ENCODE measurements at places on chromosomes 1 and 21.

- DNase-seq, result no peak
These were observed 42.9 kb upstream of the RCAN3 start for GRCh38 chr1:24459551-24460266.

GRCh38 chr1:163090321-163090945 is 21.3 kb downstream of the RGS4 start:
- DNase-seq, result no peak

DNA sequence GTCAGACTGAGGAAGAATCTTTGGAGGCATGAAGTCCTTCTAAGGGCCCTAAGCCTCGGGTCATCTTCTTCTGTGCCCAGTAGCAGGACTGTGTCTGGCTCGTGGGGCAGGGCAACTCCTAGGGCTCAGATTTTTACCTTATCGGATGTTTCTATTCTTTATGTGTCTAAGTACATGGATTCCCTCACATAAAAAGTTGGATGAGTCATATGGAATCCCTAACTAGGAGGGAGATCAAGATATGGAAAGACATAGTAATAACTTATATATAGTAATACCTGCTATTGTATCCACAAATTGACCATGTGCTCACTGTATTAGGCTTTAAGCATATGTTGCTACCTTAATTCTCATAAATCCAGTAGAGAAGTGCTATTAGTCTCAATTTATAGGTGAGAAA is 364.5 kb upstream of the CAMK1G start:
- DNase-seq, result no peak

DNA sequence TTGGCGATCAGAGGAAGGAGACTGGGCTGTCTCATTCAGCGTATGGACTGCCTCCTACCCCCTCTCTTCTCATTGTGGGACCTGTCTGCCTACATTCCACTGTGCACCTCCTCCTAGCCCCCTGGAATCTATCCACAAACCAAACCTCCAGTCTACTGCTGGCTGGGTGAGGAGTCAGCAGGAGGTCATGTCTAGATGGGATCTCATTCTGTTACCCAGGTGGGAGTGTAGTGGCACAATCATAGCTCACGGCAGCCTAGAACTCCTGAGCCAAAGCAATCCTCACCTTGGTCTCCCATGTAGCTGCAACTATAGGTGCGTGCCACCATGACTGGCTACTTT is 18.0 kb upstream of the TTC22 start:
- no peak for DNase-seq

DNA sequence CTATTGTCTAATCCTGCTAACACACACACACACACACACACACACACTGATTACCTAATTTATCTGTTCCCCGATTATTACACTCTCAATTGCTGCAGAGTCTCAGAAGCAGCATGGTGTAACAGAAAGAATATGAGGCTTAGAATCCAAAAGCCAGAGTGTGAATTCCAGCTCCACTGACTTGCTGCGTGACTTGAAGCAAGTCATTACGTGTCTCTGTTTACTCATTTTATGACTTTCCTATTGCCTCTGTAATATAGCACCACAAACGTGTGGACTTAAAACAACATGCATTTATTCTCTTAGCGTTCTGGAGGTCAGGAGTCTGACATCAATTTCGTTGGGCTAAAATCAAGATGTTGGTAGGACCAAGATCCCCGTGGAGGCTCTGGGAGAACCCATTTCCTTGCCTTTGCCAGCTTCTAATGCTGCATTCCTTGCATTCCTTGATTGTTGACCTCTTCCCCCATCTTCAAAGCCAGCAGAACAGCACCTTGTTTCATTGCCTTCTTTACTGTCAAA is 55.9 kb upstream of the ATP5PO start:
- DNase-seq, result no peak

DNA sequence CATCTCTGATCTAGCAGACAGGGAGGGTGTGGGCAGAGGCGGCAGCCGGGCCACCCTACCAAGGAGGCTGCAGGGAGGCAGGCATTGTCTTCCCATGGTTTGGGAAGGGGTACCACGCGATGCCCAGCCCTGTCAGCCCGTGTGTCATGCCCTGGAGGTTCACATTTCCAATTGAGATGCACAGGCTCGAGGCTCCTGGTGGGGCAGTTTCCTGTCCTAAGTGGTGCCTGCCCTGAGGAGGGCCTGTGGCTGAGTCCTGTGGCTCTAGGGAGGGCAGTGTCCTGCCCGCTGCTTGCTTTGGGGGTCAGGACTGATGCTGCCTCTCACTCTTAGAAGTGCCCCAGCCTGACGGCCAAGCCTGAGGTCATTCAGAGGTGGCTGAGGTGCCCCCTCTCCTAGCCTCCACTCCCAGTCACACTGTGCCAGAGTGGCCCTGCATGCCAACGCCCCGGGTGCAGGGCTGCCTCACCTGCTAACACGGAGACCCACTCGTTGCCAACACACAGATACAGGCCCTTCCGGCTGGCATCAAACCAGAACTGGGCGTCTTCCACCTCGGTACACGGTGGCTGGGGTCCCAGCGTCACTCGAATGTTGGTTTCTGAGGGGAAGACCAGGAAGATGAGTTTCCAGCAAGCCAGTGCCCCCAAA is 11.9 kb downstream of the KRTAP10-1 start:
- DNase-seq, result no peak

DNA sequence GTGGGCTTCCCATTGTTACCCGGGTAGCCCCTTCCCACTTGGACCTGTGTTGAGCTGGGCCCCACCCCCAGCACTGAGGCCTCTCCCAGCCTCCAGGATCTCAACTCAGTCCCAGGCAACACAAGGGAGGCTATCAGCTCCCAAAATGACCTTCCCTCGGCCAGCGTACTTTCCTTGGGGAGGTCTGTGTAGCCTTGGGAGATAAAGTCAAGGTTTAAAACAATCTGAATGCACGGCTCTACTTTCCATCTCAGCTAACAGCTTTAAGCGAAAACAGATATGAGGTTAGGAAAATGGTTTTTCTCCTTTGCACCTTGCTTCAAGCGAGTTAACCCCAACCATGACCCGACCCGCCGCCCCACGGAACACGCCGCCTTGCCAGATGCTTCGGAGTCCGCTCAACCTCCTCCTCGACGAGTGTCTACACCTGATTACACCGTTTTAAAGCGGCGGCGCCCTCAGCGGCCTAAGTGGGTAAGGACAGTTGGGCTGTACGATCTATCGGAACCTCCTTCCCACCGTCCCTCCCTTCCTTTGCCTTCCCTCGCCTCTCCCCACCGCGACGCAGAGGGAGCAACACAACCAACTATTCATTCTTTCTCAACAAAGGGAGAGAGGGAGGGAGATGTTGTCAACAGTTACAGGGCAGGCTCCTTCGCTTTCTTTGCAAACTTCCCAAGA is 1.1 kb downstream of the BCAR3 start:
- DNase-seq, result peak; percentile 42

DNA sequence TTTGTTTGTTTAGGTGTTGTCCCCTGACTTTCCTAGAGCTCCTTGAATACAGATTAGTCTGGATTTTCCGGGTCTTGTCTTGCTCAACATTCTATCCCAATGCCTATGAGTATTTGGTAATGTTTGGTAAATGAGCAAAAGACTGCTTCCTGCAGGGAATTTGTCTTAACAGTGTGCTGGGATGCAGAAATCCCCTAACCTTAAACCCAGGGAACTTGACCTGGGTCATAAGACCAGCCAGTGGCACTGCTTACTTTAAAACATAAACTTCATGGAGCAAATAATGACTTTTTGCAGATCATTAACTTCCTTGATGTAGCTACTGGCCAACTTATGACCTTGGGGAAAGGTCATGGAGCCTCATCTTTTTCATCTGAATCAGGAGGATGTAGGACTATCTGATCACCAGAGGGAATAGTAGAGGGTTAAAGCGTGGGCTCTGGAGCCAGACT is 27.2 kb downstream of the TCEANC2 start:
- DNase-seq, result no peak

GRCh38 chr1:31373056-31373896 is at the start of gene FABP3:
Gene FABP3, minus strand, starts transcription at chr1:31373076. Its CDS starts 62 bp downstream, at chr1:31373014.
- DNase-seq, result peak; percentile 33

DNA sequence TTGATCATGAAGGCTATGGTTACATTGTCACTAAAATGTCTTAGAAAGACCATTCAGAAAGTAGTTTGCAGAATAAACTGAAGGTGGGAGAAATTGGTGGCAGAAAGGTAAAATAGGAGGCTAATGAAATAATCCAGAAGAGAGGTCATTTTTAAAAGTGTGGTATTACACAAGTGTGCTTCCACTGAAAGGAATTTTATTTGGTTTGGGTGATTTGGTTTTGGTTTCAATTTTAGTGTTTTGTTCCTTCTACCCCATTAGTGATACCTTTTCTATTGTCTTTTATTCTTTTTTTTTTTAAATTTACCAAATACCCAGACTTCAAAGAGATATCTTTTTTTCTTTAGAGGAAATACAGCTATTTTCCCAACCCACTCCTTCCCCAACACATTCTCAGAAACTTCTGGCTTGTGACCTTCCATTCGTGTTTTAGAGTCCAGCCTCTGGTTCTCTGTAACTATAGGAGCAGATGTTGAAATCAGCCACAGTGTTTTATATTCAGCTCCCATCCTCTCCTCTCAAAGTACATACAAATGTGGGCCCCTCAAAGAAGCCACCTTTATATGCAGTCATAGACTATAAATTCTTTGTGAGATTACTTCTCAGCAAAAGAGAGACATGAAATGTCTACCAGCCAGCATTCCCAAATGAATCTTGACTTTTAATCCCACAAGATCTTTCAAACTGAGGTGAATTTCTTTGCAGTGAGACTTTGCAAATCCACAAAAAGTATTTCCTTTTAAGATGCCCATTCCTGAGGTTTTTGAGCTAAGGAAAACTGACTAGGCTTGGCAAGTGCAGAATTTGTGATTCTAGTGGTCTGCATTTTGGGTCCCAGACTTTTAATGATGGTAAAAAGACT is 42.0 kb upstream of the PALMD start:
- no peak for DNase-seq

DNA sequence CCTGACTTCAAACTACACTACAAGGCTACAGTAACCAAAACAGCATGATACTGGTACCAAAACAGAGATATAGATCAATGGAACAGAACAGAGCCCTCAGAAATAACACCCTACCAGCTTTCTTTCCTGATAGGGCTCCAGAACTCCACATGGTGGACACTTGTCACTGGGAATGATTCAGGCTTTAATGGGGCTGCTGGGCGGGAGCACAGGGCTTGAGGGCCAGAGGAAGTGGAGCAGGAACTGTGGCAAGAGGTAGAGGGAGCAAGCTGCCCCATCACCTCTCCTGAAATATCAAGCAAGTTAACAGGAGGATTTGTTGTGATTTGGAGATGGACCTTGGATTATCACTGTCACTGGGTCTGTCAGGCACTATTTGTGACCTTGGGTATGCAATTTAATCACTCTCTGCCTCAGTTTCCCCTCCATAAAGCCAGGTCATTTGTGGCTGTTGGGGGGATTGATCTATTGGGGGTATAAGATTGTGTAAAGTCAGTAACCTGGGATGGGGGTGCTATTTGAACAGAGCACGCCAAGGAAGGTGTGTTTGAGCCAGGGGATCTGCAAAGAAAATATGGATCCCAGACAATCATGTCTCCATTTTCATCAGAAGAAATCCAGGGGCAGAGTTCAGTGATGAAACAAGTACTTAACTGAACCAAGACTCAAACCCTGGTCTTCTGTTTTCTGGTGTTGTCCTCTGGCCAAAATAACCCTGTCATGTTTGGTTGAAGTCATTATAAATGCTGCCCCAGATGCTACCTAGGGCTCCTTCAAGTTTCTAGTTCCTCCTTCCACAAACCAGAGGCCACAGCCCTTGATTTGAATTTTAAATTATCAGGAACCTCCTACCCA is 25.2 kb downstream of the ETS2 start:
- DNase-seq, result no peak

- no peak for DNase-seq
These were observed 91.7 kb upstream of the GNG4 start for GRCh38 chr1:235741294-235741693.

DNA sequence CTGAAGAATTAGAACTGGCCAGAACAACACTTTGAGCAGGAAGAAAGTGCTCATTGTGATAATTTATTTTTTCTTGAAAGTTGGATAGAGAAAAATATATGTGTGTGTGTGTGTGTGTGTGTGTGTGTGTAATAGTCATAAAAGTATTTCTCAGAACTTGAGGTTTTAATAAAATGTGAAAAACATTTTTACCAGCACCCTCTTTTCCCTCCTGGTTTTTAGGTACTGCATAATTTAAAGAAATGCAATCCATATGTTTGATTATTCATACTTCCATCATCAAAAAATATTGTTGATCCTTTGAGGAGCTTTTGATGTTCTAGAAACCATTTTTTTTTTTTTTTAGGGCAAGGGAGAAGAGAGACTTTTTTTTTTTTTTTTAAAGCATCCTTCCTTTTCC is 66.8 kb upstream of the JUN start:
- DNase-seq, result no peak

- no peak for DNase-seq
These were observed 285.7 kb downstream of the S1PR1 start for GRCh38 chr1:101522486-101522885.

GRCh38 chr1:207084701-207085180 is 3.9 kb upstream of the C4BPB start:
- DNase-seq, result peak; percentile 44

GRCh38 chr1:1144122-1144842 is 28.4 kb upstream of the C1orf159 start:
- DNase-seq, result peak; percentile 60

GRCh38 chr1:160129046-160129445 is 13.5 kb downstream of the ATP1A2 start:
- no peak for DNase-seq

DNA sequence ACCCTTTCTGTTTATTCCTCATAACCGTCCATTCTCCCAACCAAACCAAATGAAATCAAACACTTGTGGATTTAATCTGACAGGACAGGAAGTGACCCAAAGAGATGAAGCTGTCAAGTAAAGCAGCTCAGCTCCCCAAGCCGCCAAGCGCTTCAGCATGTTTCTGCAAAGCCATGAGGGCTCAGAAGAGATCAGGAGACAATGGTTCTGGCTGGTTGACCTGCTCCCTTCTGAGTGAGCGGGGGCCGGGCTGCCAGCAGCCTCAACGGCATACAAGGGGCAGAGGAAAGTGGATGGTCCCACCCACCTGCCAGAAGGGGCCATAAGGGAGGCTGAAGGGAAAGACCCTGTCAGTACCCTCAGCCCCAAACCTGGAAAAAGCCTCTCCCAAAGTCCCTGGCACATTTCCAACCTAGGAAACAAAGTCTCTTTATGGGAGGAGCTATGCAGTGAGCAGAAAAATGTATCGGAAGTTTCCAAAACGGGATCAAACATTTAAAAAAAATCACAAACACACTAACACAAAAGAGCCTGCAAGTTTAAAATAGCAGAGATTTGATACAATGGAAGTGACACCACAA is 45.4 kb downstream of the SLC45A1 start:
- no peak for DNase-seq
